ENCODE measurements at places on chromosomes 1 and 21.

DNA sequence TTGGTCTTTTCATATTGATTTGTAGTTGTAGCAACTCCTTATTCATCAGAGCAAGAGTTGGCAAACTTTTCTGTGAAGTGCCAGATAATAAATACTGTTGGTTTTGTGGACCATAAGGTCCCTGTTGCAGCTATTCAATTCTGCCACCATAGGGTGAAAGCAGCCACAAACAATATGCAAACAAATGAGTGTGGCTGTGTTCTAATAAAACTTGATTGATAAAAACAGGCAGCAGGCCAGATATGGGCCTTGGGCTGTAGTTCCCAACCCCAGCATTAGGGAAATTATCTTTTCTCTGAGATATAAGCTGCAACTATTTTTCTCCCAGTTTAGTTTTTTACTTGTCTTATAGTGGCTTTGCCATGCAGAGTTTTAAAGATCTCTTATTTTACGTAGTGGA is 469.2 kb downstream of the SMYD3 start:
- no peak for DNase-seq

DNA sequence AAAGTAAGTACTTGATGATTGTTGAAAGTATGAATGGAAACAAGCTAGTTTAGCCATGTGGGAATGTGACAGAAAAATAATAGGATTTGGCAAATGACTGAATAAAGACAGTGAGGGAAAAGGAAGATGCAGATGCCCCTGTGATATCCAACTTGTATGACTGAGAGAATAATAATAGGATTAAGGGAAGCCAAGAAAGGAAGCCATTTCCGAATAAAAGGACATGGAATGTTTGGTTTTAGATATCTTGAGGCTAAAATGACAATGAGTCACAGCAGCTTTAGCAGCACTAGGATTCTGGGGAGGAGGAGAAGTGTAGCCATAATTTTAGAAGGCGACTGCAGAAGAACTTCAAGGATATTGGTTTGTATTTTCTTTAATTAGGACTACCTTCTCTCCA is 109.2 kb downstream of the TTLL7 start:
- no peak for DNase-seq

- no peak for DNase-seq
Observed at GRCh38 chr1:184563308-184563707, 176.5 kb downstream of the C1orf21 start.

GRCh38 chr1:25148673-25149300 is 83.5 kb downstream of the SYF2 start:
- peak; percentile 49 for DNase-seq

DNA sequence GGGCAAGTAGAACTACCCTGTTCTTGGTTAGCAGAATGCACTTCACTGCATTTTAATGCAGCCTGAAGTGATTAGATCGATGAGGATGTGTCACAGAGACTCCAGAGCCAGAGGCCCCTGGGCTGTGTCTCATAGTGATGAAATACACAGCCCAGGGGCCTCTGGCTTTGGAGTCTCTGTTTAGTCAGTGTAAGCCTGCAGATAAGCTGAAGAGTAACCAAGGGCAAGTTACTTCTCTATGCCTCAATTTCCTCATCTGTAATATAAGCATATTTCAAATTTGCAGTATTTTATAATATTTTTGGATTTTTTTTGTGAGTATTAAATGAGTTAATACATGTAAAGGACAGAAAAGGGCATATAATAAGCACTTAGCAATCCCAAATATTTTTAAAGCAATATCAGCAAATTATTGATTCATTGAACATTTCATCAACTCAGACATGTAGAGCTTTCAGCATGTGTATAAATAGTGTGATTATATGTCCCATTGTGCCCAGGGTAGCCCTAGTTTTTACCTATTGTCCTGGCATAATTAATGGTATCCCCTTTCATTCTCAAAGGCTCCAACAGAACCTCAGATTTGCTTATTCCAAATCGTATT is 23.6 kb upstream of the APOBEC4 start:
- DNase-seq = no peak

DNA sequence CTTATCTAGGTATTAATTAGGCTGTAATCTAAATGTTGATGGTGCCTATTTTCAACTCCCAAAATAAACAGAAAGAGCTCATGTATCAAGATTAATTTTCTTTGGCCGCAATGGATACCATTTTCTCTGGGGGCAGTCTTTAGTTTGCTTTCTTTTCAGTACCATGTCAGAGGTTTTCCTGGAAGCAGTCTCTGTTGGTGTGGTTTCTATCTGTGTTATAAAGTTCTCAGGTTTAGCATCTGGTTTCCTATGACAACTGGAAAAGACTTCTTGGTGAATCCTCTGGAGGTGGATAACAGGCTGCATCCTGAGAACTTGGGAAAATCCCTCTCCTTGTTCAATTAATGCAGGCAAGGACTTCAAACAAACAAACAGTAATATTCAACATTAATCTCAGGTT is 38.7 kb upstream of the BATF3 start:
- DNase-seq = no peak

GRCh38 chr1:1132042-1132950 is 16.4 kb upstream of the C1orf159 start:
- DNase-seq = no peak

DNA sequence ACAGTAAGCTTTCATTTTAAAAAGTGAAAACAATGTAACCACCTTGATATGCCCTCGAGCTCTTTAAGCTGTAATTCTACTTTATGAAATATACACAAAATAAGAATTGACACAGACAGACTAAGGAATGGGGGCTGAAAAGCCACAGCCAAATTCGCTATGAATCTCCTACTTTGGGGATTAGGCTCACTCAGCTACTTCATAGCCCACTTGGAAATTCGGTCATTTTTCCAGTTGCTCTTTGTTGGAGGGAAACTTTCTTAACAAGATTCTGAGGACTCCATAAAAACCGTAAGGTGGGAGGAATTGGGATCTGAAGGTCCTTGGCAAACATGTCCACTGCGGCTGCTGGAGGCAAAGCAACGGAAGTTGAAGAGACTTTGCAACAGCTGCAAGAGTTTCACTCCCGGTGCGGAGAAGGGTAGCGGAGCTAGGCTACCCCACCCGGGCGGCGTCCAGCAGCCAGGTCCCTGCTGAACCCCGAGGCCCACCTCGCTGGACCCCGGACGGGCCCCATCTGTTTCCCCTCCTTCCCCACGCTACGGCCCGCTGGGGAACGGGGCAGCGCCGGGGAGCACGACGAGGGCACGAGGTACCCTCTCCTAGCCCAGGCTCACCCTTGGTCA is 634 bp downstream of the MYCBP start:
- no peak for DNase-seq

- no peak for DNase-seq
Observed at GRCh38 chr1:27773826-27774445, 917 bp downstream of the STX12 start.

- peak; percentile 35 for DNase-seq
Observed at GRCh38 chr1:29967261-29967660, 730.9 kb downstream of the PTPRU start.

- DNase-seq = no peak
Observed at GRCh38 chr1:63612564-63612963, 19.4 kb downstream of the PGM1 start.

- DNase-seq = no peak
Observed at GRCh38 chr1:10677491-10678391, 118.7 kb downstream of the CASZ1 start.

DNA sequence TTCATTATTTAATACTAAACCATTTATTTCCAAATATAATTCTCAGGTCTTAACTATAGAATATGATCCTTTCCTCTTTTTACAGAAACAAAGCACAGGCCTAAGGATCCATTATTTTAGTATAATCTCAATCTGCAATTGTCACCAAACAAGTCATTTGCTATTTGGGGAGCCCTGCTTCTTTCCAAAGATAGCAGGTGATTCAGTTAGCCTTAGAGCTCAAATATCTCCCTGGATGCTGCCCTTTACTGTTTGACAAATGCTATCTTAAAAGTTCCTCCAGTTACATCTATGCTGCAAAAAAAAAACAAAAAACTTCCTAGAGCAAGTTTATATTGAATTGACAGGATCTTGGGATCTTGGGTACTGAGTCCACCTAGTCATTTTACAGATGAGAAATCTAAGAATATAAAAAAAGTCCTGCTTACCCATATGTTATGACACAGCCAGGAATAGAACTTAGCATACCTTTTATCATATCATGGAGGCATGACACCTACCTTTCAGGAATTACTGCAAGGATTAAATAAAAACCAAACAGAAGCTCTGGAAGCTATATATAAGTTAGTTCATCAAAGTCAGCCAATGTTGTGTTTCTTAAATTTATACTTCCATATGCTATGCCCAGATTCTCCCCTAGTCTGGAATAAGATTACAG is 9.2 kb downstream of the SERBP1 start:
- no peak for DNase-seq
